Activated naive CD4-positive, alpha-beta T cell treated with anti-CD3 and anti-CD28 coated beads, Interleukin-2, amount 10 ng/mL, durations not matched to agents 5 hours and 36 hours (primary cell): ENCODE measurements at places on chromosomes 5 and 9. TPM values are rescaled to one million over a fixed set of nuclear protein-coding genes. Genes with fewer than 3 reads are reported as not detected.

The IFNB1 gene
- total RNA-seq, result not detected

The KIAA1191 gene
- 51.1 TPM for total RNA-seq

The UBE2R2 gene
- total RNA-seq, result 35.4 TPM

The CFAP77 gene
- not detected for total RNA-seq

The AGXT2 gene
- total RNA-seq, result not detected

The C6 gene
- not detected for total RNA-seq

The DDX31 gene
- total RNA-seq, result 14.2 TPM
